ENCODE measurements at places on chromosomes 13 and 19. TPM values are rescaled to one million over a fixed set of nuclear protein-coding genes. Genes with fewer than 3 reads are reported as not detected.

The SOX21 gene
- total RNA-seq = not detected

The ZNF729 gene
- not detected for total RNA-seq

The CCDC9 gene
- total RNA-seq = 17.5 TPM

The WTIP gene
- 82.3 TPM for total RNA-seq

The ZNF471 gene
- total RNA-seq = not detected

The UBXN6 gene
- total RNA-seq = 107 TPM

The ACP7 gene
- not detected for total RNA-seq

The CAMSAP3 gene
- total RNA-seq = 0.89 TPM

The CGB8 gene
- not detected for total RNA-seq

The N4BP2L1 gene
- total RNA-seq = 0.20 TPM

- no peak for DNase-seq
These were observed 16.9 kb upstream of the CD22 start for GRCh38 chr19:35311901-35312665.

GRCh38 chr19:30932854-30933253 is 416.4 kb downstream of the TSHZ3 start:
- no peak for DNase-seq

DNA sequence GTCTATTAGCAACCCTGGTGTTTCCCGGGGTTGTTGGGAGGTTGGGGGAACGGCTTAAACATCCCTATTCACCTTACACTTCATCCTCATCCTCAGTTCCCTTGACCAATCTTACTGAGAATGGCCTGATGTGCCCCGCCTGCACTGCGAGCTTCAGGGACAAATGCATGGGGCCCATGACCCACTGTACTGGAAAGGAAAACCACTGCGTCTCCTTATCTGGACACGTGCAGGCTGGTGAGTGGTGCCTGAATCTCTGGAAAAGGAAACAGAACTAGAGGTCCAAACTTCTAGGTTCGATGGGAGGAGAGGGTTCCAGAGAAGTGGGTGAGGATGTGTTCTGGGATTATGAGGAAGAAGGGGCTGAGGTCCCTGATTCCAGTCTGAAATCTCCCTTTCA is 5.9 kb downstream of the PINLYP start:
- DNase-seq = no peak

DNA sequence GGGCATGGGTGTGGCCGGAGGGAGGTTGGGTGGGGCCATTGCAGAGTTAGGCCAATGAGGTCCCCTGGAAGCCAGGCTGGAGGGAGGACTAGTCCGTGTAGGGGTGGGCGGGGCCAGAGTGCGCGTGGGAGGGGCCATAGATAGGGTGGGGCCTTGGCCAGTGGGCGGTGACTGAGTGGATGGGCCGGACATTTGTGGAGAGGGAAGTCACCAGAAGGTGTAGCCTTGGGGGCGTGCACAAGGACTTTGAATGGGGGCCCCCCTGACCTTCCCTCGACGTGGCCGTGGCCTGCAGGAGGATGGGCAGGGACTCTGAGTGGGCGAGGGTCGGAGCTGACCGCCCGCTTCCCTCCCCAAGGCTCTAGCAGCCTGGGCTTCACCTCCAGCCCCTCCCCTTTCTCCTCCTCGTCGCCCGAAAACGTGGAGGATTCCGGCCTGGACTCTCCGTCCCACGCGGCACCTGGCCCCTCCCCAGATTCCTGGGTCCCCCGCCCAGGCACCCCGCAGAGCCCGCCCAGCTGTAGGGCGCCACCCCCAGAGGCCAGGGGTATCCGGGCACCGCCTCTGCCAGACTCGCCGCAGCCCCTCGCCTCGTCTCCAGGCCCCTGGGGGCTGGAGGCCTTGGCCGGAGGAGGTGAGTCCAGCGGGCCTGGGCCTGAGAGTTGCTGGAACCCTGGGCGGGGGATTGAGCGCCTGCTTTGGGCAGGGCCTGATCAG is 16.5 kb upstream of the B3GNT3 start:
- DNase-seq = peak; percentile 47

GRCh38 chr13:80572923-80573316 is 232.0 kb upstream of the SPRY2 start:
- DNase-seq = no peak

DNA sequence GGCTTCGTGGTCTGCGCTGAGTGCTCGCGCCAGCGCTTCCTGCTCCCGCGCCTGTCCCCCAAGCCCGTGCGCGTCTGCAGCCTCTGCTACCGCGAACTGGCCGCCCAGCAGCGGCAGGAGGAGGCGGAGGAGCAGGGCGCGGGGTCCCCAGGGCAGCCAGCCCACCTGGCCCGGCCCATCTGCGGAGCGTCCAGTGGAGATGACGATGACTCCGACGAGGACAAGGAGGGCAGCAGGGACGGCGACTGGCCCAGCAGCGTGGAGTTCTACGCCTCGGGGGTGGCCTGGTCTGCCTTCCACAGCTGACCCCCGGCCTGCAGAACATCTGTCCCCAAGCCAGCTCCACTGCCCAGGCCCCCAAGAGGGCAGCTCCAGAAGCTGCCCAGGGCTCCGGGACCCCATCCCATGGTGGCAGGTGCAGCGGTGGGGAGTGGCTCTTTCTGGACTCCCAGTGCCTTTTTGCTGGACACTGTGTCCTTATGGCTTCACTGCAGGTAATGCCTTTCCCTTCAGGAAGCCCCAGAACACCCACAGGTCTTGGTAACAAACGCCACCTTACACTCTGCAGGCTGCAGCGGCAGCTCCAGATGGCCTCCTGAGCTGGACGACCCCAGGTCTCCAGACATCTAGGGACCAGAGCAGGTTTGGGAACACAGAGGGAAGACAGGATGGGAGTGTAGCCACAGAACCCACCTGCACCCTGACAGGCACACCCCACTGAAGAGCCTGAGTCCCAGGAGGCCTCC is 9.3 kb downstream of the PLEKHF1 start:
- DNase-seq = no peak

- no peak for DNase-seq
These were observed 276.3 kb upstream of the SOX21 start for GRCh38 chr13:94988654-94989053.

- DNase-seq = peak; percentile 44
These were observed 749 bp downstream of the GDF15 start for GRCh38 chr19:18386543-18387271.

- DNase-seq = no peak
These were observed 119.0 kb downstream of the MYCBP2 start for GRCh38 chr13:77207943-77208342.

- DNase-seq = no peak
These were observed 653.1 kb downstream of the LIG4 start for GRCh38 chr13:107562203-107562602.

- DNase-seq = no peak
These were observed 25.9 kb downstream of the RCN3 start for GRCh38 chr19:49553451-49554271.

GRCh38 chr13:75422028-75422427 is 59.9 kb downstream of the TBC1D4 start:
- no peak for DNase-seq

DNA sequence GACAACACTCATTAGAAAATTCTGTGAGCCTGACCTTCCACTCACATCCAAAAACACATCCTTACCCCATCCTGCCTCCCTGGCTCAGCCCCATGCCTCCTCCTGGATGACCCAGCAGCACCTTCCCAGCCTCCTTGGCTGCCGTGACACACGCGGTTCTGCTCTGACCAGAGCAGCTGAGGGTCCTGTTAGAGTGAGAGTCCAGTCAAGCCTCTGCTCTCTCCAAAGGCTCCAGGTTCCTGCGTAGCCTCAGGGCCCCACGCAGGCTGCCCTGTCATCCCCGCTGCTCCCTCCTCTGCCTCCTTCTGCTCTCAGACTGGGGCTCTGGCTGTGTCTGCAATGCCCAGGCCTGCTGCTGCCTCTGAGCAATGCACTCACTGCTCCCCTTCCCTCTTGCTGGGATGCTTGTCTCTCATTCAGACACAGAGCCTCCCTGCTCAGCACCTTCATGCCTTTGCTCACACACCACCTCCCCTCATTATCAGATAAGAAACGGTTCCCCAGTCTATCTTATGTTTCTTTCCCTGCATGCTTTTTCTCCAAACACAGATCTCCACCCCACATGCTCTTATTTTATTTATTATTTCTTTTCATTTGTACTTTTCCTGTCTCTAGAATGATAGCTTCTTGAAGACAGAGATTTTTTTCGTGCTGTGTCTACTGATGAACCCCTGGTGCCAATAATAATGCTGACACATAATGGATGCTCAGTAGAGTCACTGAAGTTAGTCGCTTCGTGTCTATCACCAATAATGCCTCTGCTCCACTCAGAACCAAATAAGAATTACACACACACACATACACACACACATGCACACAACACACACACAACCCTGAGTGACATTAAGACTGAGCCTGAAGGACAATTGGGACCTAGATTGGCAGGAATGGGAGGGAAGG is 10.2 kb upstream of the SIGLEC6 start:
- no peak for DNase-seq

DNA sequence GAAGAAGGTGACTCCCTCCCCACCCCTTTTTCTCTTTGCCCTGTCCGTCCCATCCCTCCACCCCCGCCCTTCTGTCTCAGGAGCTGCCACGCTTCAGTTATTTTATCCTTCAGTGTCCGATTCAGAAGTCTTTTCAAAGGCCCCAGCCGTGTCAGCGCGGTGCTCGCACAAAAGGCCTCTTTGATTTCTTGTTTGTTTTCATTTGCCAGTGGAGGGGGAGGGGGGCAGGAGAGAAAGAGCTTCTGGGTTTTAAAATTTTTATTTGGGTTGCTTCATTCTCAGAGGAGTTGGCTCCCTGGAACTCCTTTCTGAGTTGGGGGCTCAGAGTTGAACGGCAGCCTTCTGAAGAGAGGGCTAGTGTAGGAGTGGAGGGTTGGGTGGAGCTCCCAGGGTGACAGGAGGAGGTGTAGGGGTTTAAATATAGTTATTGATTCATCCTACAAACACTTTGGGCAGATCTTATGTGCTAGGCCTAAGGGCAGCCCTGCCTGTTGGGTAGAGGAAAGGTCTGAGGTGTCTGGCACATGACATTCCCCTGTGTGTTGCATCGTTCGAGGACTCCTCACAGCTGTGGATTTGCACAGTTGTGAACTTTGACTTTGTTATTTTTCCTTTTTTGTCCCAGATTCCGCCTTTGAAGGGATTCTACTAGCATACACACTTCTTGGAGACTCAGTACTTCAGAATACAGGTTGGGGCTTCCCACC is 36.8 kb downstream of the NFIX start:
- peak; percentile 78 for DNase-seq

DNA sequence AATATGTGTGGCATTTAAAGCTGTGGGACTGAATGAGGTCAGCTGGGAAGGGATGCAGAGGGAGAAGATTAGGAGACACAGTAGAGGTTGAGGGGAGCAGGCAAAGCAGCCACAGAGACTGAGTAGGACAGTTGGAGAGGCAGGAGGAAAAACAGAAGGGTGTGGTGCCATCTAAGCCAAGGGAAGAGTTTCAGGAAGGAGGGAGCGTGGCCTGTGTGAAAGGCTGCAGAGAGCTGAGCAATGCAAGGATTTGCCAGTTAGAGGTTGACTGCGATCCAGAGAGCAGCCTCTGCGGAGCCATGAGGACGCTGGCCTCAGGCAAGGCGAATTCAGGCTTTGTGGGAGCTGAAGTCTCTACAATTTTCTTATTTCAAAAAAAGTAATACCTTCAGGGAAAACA is 28.9 kb downstream of the SOX21 start:
- no peak for DNase-seq

DNA sequence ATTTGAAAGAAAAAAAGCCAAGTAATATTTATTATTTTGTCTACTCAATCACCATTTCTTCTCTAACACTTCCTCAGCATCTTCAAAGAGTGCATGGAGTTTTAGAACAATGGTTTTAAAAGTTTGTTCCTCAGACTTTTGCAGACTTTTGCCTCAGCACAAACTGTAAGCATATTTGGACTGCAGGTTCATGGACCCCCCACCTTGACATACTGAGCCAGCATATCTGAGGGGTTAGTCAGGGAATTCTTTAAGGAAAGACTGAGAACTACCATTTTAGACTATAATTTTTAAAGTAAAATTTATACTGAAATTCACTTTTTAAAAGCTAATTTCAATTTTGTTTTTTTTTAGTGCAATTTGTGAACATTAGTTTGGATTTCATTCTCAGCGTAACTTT is 1676.8 kb upstream of the PCDH20 start:
- DNase-seq = no peak

- no peak for DNase-seq
These were observed 8.8 kb downstream of the POU4F1 start for GRCh38 chr13:78594456-78594975.

DNA sequence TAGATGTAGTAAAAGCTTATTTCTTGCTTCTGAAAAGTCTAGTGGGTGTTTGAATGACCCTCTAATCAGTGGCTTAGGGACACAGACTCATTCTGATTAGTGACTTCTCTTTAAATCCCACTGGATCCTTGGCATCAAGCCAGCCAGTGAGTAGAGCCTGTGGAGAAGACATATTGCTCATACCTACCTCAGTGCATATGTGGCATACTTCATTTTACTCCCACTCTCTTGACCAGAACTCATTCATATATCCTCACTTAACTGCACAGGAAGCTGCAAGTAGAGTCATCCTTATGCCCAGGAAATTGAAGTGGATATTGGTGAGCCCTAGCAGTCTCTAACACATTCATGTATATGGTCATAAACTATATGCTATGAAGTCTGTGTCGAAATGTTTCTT is 148.3 kb downstream of the PDS5B start:
- peak; percentile 57 for DNase-seq

DNA sequence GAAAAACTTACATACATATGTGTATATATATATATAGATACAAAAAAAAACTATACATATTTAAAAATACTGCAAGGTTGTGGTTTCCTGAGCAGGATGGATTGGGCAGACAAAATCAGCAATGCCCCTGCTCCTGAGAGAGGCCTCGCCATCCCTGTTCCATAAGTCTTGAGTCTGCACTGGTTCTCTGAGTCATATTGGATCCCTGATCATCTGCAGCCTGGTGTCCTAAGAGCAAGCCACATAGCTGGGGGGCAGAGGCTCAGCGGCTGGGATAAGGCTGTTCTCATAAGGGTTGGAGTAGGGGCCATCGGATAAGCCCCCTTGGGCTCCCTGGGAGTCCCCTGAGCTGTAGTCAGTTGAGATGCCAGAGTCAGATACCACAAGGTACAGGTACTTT is 3.3 kb downstream of the SWSAP1 start:
- DNase-seq = no peak

- no peak for DNase-seq
These were observed 673.7 kb upstream of the MIR17HG start for GRCh38 chr13:90673746-90674145.

GRCh38 chr19:51901860-51902259 is 3.0 kb downstream of the ZNF649 start:
- no peak for DNase-seq

DNA sequence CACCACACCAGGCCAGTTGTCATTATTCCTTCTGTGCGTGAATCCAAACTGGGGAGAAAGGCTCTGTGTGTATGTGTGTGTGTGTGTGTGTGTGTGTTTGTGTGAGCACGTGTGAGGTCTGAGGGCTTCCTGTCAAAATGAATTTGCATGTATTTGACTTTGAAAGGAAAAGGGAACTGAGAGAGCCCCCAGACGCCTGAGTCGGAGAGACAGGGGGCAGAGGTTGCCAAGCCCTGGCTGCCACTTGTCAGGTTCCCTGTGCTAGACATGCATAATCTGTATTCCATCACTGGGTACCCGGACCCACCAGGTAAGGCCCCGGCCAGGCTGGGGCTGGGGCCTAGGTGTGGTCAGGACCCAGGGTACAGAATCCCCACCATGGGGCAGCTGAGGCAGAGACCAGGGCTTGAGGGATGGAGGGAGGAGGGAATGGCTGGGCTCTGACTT is at the start of gene CLEC17A:
CLEC17A (plus strand) TSS at position 191 of the 447 bp plus-strand sequence; CDS start at position 268, 77 bp downstream.
- no peak for DNase-seq
